ENCODE measurements at places on chromosomes 12 and 14.

DNA sequence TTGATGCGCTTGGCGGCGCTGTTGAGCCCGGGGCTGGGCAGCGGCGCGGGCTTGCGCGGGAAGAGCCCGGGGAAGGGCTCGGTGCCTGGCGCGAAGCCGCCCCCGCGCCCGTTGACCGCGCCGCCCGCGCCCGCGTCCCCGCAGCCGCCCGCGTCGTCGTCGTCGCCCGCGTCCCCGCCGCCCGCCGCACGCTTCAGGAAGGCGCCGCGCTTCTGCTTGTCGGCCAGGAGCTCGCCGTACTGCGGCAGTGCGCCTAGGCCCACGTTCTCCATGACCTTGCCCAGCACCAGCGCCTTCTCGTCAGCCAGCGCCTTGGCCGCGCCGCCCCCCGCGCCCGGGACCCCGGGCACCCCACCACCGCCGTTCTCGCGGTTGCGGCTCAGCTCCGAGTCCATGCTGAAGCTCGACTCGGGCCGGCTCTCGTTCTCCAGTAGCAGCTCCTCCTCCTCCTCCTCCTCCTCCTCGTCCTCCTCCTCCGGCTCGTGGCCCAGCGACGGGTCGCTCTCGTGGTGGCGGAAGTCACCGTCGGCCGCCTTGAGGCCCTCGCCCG is 97.2 kb downstream of the BCL11B start:
- no peak for DNase-seq

GRCh38 chr14:68795597-68796417 is 2.9 kb upstream of the ZFP36L1 start:
- DNase-seq: peak; percentile 90

DNA sequence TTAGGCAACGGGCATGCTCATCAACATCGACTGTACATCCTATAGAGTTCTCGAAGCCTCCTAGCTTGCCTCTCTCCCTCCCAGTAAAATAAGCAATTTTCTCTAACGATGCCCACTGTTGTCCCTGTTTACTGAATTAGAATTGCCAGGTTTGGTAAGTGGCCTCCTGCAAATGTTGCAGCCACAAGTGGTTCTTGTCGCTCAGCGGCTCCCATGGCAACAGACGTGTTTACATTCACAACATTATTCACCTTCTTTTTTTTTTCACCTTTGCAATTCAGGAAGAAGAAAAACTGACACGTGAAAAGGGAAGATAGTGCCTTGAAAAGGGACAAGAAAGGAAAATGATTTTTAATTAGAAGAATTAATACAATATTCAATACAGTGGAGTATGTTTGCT is 100.9 kb upstream of the PKP2 start:
- no peak for DNase-seq

GRCh38 chr14:50265029-50265428 is 33.7 kb upstream of the SOS2 start:
- DNase-seq: no peak

- peak; percentile 79 for DNase-seq
Observed at GRCh38 chr12:4164559-4165558, 108.7 kb upstream of the CCND2 start.

GRCh38 chr14:49982082-49982481 is 89.2 kb downstream of the ARF6 start:
- DNase-seq: no peak

DNA sequence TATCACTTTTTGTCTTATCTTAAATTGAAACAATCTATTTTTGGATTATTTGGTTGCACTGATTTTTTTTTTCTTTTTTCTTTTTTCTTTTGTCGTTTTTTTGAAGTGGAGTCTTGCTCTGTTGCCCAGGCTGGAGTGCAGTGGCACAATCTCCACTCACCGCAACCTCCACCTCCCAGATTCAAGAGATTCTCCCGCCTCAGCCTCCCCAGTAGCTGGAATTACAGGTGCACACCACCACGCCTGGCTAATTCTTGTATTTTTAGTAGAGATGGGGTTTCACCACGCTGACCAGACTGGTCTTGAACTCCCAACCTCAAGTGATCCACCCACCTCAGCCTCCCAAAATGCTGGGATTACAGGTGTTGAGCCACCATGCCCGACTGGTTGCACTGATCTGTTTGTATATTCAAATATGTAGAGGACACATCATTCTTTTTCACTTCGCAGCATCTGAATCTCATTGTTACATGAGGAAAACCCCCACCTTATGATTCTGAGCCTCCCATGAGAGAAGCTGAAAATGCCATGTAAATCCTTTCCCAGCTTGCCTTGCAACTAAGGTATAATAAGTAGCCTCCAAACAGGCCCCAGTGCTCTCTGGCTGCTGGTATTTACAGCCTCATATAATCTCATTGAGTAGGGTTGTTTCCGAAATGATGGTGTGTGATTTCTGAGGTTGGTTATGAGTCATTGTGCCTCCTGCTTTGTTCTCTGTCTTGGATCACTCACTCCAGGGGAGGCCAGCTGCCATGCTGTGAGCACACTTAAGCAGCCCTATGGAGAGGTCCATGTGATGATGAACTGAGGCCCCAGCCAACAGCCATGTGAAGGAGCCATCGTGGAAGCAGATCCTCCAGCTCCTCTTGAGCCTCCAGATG is 5.2 kb upstream of the HSP90B1 start:
- no peak for DNase-seq

- DNase-seq: peak; percentile 69
Observed at GRCh38 chr12:122123051-122123760, 44.6 kb downstream of the MLXIP start.

DNA sequence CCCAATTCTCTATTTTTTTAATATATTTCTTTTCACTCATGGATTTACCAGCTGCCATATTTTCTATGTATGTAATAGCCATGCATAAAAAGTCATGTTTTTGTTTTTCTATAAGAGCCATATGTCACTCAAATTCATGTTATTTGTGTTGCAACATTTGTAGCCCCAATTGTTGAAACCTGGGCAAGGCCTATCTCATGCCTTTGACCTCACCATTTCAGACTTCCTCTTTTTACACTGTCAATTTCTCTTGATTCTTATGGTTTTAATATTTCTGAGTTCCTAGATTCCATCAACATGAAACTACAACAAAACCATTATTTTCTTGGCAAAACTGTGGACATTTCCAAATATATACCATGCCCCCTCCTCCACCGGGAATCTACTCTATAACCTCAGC is 647.5 kb downstream of the C12orf50 start:
- no peak for DNase-seq

DNA sequence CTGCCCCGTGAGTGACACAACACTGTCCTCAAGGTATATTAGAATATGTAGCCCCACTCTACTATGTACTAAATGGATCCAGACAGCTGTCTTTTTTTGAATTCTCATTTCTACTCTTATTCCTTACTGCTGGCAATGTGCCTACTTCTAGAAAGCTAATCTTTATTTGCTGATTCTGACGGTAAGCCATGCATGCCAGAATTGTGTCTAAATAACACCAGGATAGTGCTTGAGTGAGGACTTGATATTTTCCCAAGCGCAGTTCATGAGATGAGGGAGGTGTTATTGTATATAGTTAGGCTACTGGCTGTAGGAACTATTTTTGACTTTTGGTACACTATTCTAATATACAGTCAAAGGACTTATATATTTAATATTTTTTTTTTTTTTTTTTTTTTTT is 316.2 kb upstream of the NAV3 start:
- DNase-seq: no peak

- DNase-seq: no peak
Observed at GRCh38 chr14:63644741-63645140, 3.1 kb upstream of the WDR89 start.

GRCh38 chr12:92295523-92295922 is 149.9 kb upstream of the BTG1 start:
- DNase-seq: no peak

- peak; percentile 33 for DNase-seq
Observed at GRCh38 chr12:52251367-52252051, 18.5 kb downstream of the KRT7 start.

- peak; percentile 60 for DNase-seq
Observed at GRCh38 chr14:61525293-61526011, 169.9 kb upstream of the HIF1A start.

All from activated naive CD8-positive, alpha-beta T cell treated with anti-CD3 and anti-CD28 coated beads, Interleukin-2, amount 10 ng/mL, durations not matched to agents 7 days and 5 days (primary cell).